ENCODE measurements at places on chromosomes 4 and X. TPM values are rescaled to one million over a fixed set of nuclear protein-coding genes. Genes with fewer than 3 reads are reported as not detected.

FDCSP gene
- total RNA-seq, result not detected

ATOH1 gene
- total RNA-seq, result not detected

RGN gene
- not detected for total RNA-seq

SH3BGRL gene
- total RNA-seq, result 39.5 TPM

CXCL11 gene
- total RNA-seq, result 0.23 TPM

HNRNPDL gene
- 217 TPM for total RNA-seq

ATRX gene
- 22.1 TPM for total RNA-seq

HEPH gene
- total RNA-seq, result not detected

ADRA2C gene
- total RNA-seq, result 11.7 TPM

CT45A2 gene
- total RNA-seq, result not detected

HAND2 gene
- total RNA-seq, result 0.36 TPM

DOK7 gene
- 0.16 TPM for total RNA-seq

STATH gene
- total RNA-seq, result not detected

TET2 gene
- 2.2 TPM for total RNA-seq

PCDH18 gene
- not detected for total RNA-seq

IL15 gene
- total RNA-seq, result 11.2 TPM

CSN1S1 gene
- not detected for total RNA-seq

MAGEA9B gene
- total RNA-seq, result not detected

NLGN3 gene
- total RNA-seq, result 0.86 TPM

HMX1 gene
- total RNA-seq, result 0.13 TPM

TENM3 gene
- total RNA-seq, result 1.2 TPM

SHISA3 gene
- total RNA-seq, result not detected

CFAP47 gene
- not detected for total RNA-seq

FAM241A gene
- 0.95 TPM for total RNA-seq

DRP2 gene
- 0.16 TPM for total RNA-seq

NSUN7 gene
- total RNA-seq, result 0.46 TPM

ALAS2 gene
- total RNA-seq, result not detected

DGKQ gene
- total RNA-seq, result 6.7 TPM

ESX1 gene
- not detected for total RNA-seq

PNMA6A gene
- 4.5 TPM for total RNA-seq

POU3F4 gene
- not detected for total RNA-seq

RBBP7 gene
- total RNA-seq, result 163 TPM

CENPC gene
- 4.1 TPM for total RNA-seq

TMEM150C gene
- 1.3 TPM for total RNA-seq

PRR27 gene
- total RNA-seq, result not detected

LRPAP1 gene
- total RNA-seq, result 102 TPM

EGFL6 gene
- not detected for total RNA-seq

RXFP1 gene
- total RNA-seq, result not detected

GABRA4 gene
- total RNA-seq, result not detected

ART3 gene
- not detected for total RNA-seq

PHOX2B gene
- total RNA-seq, result not detected

TLR1 gene
- 0.83 TPM for total RNA-seq

FRMPD3 gene
- total RNA-seq, result 0.17 TPM

RASL11B gene
- total RNA-seq, result not detected

NPY5R gene
- not detected for total RNA-seq

TFDP3 gene
- not detected for total RNA-seq

MAGIX gene
- 3.7 TPM for total RNA-seq

SOD3 gene
- total RNA-seq, result not detected

MGAT4D gene
- not detected for total RNA-seq
